ENCODE measurements at places on chromosomes 3 and 15. TPM values are rescaled to one million over a fixed set of nuclear protein-coding genes. Genes with fewer than 3 reads are reported as not detected.

- no peak for ATAC-seq
Measured at GRCh38 chr3:197322149-197322548, 23.7 kb upstream of the DLG1 start.

- ATAC-seq = peak; percentile 1
Measured at GRCh38 chr3:53890726-53891475, 758 bp downstream of the SELENOK start.

DNA sequence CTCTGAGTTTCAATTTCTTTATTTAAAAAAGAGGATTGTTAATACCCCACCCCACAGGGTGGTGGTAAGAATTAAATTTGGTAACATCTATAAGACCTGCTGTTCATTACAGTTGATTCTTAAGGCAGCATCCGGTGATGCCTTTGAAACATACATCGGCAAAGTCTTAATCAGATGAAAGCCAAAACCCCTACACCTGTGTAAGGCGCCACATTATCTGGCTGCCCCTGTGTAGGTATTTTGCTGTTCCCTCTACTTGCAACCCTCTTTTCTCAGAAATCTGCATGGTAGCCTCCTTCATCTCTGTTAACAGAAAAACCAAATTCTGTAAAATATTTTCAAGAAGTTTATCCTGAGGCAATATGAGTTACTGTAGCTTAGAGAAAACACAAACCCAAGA lies 90.0 kb downstream of the ST6GAL1 start:
- no peak for ATAC-seq

GRCh38 chr3:189122110-189122509 lies 49.7 kb upstream of the TPRG1 start:
- no peak for ATAC-seq

DNA sequence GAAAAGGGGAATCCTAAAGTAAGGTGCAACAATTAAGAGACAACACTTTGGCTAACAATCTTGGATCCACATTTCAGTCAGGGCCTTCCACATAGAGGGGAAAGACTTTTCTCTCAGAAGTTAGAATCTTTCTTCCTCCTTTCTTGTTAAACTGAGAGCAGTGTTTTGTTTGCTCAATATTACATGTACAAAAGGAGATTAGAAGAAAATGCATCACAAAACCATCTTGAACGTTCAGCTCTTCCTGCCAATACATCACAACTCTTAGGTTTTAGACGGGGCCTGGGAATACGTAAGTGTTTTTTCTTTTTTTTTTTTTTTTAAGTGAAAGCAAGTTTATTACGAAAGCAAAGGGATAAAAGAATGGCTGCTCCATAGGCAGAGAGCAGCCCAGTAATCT lies 39.1 kb downstream of the MAP2K1 start:
- no peak for ATAC-seq

Gene RBP2
- not detected for total RNA-seq

DNA sequence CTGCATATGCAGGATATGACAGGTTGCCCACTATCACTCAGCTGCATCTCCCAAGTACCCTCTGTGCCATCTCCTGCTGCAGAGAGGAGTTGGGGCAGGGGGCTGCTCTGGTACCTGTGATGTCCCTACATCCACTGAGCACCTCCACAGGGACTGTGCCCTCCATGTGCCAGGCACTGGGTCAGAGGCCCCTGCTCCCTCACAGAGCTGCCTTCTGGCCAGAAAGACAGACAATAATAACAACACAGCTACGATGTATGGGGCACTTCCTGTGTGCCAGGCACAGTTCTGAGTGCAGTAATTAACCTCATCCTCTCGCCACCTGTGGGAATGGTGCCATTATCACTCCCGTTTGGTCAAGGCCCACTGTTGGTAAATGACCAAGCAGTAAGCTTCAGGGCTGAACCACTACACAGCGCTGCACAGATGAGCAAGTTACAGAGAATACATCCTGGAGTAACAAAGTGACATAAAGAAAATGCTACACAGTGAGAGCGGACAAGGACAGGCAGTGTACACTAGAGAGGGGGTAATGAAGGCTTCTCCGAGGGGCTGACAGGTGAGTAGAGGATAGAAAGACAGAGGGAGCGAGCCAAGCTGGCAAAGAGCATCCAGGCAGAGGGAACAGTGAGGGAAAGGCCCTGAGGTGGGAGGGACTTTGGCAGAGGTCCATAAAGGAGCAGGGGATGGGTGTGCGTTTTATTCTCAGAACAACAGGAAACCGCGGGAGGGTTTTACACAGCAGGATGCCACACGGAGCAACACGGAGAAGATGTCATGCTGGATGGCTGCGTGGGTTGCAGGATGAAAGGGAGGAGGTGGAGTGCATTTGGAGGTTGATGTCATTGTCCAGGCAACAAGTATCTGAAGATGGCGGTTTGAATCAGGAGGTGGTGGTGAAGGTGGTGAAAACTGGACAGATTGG lies 13.6 kb downstream of the WNT7A start:
- ATAC-seq = peak; percentile 67

Measured in motor neuron (in vitro differentiated cells).